GM23338 (cell line): ENCODE measurements at places on chromosomes 11 and 22. TPM values are rescaled to one million over a fixed set of nuclear protein-coding genes. Genes with fewer than 3 reads are reported as not detected.

- DNase-seq = peak; percentile 51
These were observed 56.9 kb upstream of the EIF3D start for GRCh38 chr22:36585841-36586240.

- DNase-seq = no peak
These were observed 1.1 kb downstream of the PVALB start for GRCh38 chr22:36815558-36816338.

GRCh38 chr11:6411594-6412031, 7.3 kb downstream of the APBB1 start:
- no peak for DNase-seq

DNA sequence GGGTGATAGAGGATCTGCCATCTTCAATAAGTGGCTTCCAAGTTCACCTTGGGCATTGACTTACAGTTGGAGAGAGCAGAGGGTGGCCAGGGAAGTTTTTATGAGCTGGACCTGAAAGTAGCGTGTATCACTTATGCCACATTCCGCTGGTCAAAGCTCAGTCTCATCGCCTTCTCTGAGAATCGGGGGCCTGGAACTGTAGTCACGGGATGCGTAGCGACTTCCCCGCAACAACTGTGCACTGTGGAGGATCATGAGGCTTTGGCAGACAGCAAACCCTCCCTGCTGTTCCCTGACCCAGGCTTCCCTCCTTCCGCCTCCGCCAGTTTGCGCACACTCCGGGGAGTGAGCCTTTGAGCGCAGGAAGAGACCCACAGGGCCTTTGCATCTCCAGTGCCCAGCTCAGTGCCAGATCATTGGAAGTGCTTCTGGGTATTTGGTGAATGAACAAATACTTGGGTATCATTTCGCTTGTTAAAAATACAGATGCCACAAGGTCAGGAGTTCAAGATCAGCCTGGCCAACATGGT, 95.5 kb downstream of the CEP164 start:
- DNase-seq = no peak

GRCh38 chr11:57424792-57425564, 1.9 kb downstream of the SLC43A3 start:
- no peak for DNase-seq

The FZD4 gene
- total RNA-seq = 7.7 and 8.9 TPM in 2 replicates

GRCh38 chr22:44894321-44894720, 115.5 kb downstream of the PHF21B start:
- DNase-seq = no peak

GRCh38 chr11:34067383-34068065, 16.0 kb downstream of the CAPRIN1 start:
- DNase-seq = no peak

The C11orf54 gene
- total RNA-seq = 29.0 and 35.8 TPM in 2 replicates

DNA sequence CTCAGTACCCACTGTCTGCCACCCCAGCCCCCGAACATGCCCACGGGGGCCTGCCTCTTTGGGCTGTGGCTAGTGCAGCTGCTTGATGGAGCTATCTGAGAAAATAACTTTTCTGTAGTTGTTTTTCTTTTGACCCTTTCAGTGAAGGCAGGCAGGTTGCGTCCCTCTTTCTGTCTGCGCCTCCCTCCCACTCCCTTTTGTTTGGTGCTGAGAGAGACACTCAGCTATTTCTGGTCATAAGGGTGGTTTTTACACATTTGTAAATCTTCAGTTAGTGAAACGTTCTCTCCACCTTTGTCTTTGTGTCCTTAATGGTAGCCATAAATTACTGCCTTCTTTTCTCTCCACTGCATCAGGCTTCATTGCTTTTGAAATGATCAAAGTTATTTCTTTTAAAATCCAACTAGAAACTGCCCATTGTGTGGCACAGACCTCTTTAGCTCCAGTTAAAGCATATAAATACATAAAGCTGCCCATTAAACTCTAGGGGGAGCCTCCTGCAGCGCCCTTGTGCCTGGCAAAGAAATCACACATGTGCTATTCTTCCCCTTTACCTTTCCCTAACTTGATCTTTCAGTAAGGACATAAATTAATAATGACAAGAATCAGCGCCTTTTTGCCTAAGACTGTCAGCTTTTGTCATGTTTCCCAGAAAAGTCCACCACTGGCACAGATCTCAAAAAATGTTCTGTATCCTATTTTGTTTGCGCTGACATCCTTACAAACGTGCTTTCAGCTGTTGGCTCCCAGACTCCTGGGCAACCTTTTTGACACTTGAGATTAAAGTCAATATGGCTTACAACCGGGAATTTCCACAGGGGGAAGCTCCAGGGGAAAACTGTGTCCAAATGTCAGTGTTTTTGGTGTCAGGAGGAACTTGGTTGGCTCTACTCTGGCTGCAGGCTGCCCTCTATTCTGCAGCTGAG, 1.7 kb upstream of the SCUBE2 start:
- no peak for DNase-seq

The C22orf42 gene
- total RNA-seq = 0.23 and 0.76 TPM in 2 replicates

GRCh38 chr22:43643387-43643786, 168.7 kb downstream of the EFCAB6 start:
- no peak for DNase-seq
